Amniotic epithelial cell (primary cell): ENCODE measurements at places on chromosomes 12 and 14.

DNA sequence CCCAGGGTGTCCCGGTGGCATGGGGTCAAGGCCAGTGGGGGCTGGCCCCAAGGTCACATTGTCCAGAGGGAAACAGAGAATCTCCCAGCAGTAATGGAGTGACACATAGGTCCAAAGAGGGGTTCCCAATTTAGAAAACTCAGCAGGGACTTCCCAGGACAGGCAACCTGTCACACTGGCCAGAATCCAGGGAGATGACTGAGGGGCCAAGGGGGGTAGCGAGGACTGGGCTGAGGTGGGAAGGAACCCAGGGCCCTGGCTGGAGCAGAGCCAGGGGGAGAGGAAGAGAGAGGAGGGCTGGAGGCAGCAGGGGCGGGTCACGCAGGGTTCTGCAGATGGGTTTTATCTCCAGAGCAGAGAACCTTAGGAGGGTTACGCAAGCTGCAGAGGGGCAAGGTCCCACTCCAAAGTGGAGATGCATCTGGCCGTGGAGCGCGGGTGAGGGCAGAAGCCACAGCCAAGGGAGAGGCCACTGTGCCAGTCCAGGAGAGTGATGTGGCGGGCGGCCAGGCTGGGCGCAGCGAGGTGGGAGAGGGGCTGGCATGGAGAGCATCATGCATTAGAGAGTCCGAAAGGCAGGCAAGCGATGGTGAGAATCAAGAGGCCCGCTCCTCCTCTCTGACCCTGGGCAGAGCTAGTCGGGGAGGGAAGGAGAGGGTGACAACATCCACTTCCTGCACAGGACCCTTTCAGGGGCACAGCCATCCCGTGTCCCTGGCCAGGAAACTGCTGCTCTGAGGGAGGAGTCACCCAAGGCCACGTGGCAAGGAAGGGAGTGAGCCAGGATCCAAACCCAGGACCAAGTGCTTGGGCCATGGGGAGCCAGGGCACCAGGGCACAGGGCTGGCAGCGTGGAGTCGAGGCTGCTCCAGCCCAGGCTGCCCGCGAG, 29.0 kb downstream of the NCOR2 start:
- no peak for DNase-seq

DNA sequence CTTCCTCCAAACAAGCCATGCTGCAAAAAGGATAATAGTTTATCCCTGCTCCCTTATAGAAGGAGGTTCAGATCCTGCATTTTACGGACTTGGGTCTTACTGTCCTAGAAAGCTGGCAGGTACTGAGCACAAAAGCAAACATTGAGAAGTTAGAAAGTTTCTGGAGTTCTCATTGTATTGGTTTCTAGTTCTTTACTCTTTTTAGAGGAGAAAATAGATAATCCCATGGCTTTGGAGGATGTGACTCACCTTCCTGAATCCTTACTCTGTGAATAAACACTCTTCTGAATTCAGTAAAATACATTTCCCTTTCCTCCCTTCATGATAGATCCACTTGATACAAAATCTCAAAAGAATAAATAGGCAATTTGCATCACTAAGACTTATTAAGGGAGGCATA, 188.9 kb downstream of the NPAS3 start:
- peak; percentile 9 for DNase-seq

GRCh38 chr12:56449622-56449984, 377 bp upstream of the TIMELESS start:
- DNase-seq: no peak

- peak; percentile 74 for DNase-seq
These were observed 128.2 kb downstream of the TMEM30B start for GRCh38 chr14:61152851-61153364.

- DNase-seq: peak; percentile 61
These were observed 1004.4 kb downstream of the AACS start for GRCh38 chr12:126069549-126070165.

- no peak for DNase-seq
These were observed 31.1 kb downstream of the TCHP start for GRCh38 chr12:109931143-109931542.

GRCh38 chr14:96184737-96185136, 19.9 kb upstream of the BDKRB2 start:
- no peak for DNase-seq

GRCh38 chr14:60215127-60215444, 33.9 kb upstream of the PPM1A start:
- no peak for DNase-seq
